ENCODE measurements at places on chromosomes 7 and 10.

- DNase-seq, result no peak
Measured at GRCh38 chr10:18071591-18071990, 68.6 kb upstream of the CACNB2 start.

DNA sequence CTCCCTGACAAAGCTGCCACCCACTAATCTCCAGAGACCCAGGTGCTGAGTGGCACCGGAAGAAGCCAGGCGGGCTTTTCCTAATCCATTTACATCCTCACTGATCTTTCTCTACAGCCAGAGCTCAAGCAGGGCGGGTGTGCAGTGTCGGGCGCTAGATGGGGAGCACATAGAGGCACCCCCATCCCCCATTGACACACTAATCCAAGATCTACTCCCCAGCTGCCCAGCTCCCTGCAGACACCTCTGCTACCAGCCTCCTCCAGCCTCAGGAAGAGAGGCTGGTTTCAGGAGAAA, 22.2 kb downstream of the FRMPD2 start:
- DNase-seq, result no peak

DNA sequence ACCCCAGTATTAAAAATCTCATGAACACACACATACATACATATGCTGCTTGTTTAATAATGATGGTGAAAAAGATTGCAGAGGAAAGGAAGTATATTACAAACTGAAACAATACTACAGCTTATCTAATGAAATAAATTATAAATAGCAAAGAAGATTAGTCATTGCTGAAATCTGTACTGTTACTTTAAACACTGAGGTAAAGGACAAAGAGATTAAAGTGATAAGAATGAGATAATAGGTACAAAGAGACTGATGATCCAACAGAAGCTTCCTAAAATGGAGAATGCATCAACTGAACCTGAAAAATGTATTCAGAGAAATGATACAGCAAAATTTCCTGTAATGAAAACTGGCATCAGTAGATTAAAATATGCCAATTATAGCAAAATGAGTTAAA, 91.5 kb upstream of the KCND2 start:
- no peak for DNase-seq

DNA sequence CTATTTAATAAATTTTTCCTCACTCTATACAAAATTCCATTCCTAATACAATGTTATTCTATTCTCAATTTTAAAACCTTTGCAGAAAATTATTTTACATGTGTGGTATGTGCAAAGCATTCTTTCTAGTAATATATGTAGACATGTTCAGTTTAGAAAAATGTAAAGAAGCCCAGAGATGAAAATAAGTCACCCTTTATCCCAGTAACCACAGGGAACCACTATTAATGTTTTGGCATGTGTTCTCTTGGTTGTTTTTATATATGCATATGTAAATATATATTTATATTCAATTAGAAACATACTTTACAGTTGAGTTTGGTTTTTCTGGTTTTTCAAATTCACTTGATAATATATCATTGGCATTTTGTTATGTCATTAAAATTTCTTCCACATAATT, 14.8 kb upstream of the GLCCI1 start:
- DNase-seq, result no peak

- no peak for DNase-seq
Measured at GRCh38 chr10:35343739-35344138, 7.4 kb downstream of the CCNY start.

DNA sequence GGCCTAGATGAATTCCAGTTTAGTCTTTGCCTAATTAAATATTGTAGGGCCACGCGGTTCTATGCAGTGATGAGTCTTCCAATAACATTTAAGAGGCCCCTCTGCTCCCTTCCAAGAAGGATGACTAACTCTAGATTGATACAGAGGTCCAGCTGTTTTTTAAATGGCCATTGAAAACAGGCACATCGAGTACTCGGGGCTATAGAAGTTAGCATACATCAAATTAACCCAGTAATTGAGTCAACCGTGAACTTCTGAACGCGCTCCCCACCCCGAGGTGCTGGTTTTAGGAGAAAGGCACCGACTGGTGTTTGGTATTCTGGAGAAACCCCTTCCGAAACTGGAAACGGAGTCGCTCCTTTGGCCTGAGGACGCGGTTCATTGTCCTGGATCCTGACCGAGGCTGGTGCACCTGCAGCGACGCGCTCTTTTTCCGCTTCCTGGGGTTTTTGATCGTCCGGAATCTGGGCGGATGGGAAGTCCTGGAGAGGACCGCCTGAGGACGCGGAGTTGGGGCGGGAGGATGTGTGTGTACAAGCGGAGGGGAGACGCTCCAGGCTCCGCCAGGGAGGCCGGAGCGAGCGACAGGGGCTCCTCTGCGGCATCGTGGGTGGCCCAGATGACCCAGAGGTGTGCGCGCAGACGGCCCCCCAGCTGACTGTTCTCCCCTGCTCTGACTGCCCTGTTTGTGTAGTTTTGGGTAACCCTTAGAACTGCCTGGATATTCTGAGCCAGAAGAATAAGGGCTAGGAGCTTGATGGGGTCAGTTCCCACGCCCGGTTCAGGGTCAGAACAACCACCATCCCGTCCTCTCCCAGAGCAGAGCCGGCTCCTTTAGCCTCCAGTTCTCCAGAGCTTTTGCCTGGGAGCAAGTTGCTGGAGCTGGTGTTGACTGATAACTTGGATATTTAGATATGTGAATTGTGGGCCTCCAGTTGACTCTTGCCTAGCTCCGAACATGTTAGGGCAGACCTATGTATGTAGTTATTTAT, 711 bp downstream of the FAM221A start:
- peak; percentile 68 for DNase-seq

- DNase-seq, result no peak
Measured at GRCh38 chr7:157668884-157669767, 332.3 kb downstream of the DNAJB6 start.

DNA sequence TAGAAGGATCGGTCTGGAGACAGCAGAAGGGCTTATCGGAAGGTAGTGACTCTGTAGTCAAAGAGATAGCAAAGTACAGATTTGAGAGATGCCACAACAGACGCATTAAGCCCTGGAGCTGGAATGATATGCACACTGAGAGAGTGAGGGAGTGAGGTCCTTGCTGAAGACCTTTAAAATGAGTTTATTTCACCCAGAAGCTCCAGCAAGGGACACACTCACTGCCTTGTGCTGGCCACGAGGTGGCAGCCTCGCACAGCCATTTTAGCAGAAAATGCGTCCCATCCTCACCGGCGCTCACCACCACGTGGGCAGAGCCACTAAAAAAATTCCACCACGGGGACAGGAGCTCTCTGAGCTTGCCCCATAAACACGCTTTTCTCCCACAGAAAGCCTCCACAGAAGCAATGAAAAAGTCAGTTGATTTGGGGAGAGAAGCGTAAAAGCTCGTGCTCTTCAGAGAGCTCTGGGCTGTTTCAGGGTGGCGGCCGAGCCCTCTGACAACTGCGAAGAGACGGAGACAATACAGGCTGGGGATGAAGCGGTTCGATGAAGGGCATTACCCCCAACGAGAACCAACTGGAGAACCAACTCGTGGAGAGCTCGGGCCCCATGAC, 163.0 kb upstream of the KLF14 start:
- peak; percentile 85 for DNase-seq

DNA sequence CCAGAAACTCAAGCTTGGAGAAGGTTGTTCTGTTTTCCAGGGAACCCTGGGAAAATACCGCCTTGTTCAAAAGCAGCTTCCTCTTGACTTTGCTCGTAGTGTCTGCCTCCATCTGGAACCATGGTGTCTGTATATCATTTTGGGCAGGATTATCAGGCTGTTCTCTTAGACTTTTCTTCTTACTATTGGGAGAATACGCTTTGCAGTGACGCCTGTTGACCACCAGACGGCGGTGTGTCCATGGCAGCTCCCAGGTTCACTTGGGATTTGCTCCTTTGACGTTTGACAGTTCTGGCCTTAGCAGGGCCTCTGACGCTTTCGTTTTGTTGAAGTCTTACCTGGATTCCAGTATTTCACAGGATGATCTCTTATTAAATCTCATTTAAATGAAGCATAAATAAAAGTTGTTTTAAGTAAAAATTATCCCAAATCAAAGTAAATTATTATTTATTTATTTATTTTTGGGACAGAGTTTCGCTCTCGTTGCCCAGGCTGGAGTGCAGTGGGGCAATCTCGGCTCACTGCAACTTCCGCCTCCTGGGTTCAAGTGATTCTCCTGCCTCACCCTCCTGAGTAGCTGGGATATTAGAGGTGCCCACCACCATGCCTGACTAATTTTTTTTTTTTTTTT, 41.8 kb upstream of the GJD4 start:
- peak; percentile 62 for DNase-seq

GRCh38 chr7:106036004-106036403, 72.9 kb downstream of the CDHR3 start:
- DNase-seq, result no peak

- DNase-seq, result no peak
Measured at GRCh38 chr10:21673668-21674067, 139.6 kb downstream of the MLLT10 start.

- DNase-seq, result no peak
Measured at GRCh38 chr7:27051451-27051850, 44.3 kb downstream of the HOXA1 start.

GRCh38 chr7:47132471-47132870, 449.4 kb downstream of the TNS3 start:
- no peak for DNase-seq

GRCh38 chr7:87091487-87092066, 32.1 kb upstream of the ELAPOR2 start:
- no peak for DNase-seq

DNA sequence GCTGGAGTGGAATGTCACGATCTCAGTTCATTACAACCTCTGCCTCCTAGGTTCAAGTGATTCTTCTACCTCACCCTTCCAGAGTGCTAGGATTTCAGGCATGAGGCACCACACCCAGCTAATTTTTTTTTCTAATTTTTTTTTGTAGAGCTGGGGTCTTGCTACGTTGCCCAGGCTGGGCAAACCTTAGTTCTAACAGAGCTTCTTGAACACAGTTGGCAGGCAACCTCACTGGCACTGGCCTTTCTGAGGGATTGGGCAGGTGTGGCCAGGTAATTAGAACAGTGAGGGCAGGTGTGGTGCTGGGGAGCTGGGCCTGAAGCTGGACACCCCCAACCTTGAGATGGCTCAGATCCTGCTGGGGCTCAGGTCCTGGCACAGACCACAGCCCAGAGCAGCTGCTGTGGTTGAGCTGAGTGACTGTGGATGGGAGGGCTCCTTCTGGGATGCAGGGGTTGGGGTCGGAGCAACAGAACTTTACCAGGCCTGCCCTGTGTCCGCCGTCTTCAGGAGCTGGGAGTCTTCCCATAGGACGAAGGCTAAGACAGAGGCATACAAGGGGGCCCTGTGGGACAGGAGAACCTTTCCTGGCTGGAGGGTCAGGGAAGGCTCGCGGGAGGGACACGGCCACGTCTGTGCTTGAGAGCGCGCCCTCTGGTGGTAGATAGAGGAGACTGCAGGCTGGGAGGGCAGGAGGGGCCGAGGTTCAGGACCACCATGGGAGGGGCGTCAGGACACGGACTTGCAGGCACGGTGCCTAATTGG, 48.2 kb downstream of the COL26A1 start:
- peak; percentile 58 for DNase-seq

GRCh38 chr7:140723006-140723405, 26.5 kb downstream of the NDUFB2 start:
- DNase-seq, result no peak

DNA sequence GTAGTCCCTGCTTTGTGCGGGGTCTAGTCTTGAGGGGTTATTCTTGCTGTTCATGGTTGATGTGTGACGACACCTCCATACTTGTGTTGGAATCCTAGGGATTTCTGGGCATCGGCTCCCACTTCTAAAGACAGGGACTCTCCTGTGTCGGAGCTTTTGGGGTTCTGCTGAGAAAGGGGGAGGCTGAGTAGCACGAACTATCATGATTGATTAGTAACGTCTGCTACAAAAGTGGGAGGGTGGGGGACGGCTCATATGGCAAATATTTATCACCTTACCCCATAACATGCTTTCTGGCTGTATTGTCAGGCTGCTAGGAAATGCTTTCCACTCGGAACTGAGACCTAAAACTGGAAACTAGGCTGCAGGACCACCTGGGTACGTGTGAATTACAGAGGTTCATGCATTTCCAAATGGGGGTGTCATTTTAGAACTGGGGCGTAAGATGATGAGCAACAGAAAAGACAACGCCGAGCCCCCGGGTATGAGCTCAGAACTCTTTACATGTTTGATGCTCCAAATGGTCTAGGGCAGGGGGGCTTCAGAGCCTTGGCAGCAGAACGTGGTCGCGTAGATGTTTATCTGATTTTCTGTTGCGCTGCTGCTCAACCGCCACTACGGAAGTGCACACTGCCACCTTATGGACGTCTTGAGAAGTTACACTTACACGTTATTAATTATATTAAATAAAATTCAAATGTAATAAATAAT, 15.1 kb upstream of the NME8 start:
- DNase-seq, result peak; percentile 64

DNA sequence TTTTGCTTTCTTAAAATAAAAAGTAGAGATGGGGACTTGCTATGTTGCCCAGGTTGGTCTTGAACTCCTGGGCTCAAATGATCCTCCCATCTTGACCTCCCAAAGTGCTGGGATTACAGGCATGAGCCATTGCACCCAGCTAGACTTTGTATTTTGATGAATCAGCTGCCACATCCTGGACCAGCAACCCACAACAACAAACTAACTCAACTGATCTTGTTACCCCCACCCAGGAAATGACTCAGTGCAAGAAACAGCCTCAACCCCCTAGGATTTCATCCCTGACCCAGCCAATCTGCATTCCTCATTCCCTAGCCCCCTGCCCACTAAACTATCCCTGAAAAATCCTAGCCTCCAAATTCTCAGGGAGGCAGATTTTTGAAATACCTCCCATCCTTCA, 123.8 kb downstream of the IPMK start:
- no peak for DNase-seq

DNA sequence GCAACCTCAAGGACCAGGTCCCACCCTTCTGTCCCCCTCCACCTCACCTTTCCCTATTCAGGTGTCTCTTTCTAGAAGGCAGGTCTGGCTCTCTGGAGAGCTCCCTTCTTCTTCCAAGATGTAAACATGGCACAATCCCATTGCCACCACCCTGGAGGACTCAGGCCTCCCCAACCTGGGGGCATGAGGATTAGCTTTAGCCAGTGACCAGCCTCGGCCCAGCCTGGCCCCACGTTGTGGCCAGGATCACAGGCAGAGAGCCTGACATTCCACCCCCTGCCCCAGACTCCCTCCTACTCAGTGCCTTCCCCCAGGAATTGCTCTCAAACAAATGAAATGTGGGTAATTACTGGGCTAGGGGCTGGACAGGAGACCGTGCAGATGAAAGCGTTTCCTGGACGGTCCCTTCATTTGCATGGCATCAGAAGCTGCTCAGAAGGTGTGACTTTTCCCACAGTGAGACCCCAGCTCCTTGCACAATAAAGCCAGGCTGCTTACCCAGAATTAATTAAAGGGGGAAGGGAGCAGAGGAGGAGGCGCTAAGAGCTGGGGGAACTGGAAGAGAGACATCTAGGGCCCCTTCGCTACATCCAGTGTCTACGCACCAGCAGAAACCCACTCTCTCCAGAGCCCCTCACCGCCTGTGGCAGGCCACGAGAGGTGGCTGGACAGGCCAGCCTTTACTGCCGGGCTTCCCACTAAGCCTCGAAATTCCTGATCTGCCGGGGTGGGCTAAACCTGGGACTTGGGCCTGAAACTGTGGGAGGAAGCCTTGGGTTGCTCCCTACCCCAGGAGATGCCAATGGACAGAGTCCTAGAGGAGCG, 7.7 kb downstream of the FGF8 start:
- no peak for DNase-seq

- DNase-seq, result no peak
Measured at GRCh38 chr7:33516568-33516967, 387.2 kb downstream of the BBS9 start.

- DNase-seq, result no peak
Measured at GRCh38 chr10:12814166-12814565, 187.3 kb downstream of the CCDC3 start.

Measured in femur (tissue), 1 donor.